ENCODE measurements at places on chromosomes 7 and 10.
A peak's percentile ranks its signal among the peaks of the same experiment; 100 is the strongest.

DNA sequence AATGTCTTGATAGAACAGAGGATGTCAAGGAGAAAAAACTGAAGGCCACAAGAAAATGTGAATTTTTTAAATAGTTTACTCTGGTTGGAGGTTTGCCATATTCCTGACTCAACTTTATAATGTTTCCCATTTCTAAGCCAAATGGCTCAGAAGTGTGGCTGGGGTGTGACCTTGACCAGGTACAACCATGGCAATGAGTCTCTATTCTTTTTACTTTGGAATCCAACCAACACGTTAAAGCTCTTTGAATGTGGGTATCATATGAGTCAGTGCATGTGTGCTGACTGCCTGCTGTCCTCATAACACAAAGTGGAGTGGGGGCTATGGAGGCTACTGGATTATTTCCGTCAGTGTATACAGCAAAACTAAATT, 33.5 kb upstream of the DLD start:
- DNase-seq: no peak

DNA sequence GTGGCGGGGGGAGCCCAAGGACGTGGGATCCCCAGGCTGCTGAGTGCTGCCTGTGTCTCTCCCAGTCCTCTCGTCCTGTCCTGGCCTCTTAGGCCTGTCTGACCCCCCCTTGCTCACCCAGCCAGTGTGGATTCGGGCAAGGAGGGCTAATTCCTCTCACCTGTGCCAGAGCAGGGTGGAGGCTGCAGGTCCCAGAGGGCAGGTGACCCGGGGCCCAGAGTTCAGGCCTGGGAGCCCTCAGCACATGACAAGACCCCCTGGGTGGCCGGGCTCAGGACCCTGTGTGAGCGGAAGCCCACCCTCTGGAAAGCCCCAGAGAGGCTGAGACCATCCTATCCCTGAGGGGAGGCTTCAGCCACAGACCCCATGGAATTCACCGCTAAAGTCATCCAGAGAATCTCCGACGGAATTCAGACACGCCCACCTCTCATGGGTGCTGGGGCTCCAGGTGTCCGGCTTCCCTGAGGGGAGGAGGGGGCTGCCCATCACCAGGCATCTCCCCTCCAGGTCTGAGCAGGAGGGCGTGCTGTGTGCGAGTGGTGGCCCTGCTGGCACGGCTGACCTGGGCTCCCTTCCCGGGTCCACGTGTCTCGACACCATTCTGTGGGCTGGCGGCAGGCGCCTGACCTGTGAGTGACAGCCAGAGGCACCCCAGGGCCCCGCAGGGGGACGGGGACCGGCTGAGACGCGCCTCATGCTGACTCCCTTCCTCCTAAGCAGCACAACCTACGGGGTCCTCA, 5.0 kb downstream of the KNDC1 start:
- no peak for DNase-seq

- DNase-seq: no peak
Measured at GRCh38 chr10:94500063-94500462, 45.5 kb upstream of the HELLS start.

DNA sequence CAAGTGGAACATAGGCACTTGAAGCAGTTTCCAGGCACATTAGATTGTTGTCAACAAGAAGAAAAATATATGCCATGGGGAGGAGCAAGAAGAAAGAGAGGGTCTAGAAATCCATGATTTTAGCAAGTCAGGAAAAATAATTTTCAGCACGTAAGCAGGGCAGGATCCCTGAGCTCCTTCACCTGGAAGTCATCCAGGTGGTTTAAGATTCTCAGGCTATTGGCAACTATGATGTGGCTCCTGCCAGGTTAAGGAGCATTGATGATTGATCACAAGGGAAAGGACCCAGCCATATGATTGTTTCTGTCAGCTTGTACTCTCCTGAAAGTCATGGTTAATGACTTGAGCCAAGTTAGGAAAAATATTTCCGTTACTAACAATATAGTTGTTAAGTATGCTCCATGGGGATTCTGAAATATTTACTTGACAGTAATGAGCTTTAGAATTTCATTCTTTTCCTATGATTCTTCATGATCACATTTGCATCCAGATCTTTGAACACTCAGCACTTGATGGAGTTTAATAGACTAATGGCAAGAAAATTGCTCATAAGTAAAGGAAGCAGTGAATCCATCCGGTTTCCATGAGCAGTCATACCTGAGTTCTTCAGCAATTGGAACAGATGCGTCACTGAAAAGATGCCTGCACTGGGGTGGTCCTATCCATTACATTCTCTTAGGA, 209.1 kb downstream of the BICC1 start:
- DNase-seq: no peak

DNA sequence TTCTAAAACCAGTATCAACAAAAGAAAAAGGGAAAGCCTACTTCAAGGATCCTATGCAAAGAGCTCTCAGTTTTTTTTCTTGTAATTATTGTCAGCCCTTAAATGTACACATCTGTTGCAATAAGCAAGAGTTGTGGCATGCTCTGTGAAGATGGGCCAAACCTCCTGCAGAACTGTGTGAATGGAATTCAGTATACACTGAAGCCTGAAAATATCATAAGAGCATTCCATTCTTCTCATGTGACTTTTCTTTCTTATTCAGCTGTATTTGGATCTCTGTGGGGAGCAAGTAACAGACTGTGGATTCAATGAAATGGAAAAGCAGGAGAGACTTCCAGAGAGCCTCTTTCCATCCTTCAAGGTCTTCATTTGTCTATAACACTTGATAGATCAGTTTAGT, 130.7 kb downstream of the SAMD9 start:
- DNase-seq: no peak

- DNase-seq: no peak
Measured at GRCh38 chr10:33945051-33945450, 610.6 kb upstream of the NRP1 start.

- DNase-seq: no peak
Measured at GRCh38 chr7:106621393-106622132, 39.4 kb downstream of the CCDC71L start.

GRCh38 chr7:13946181-13946580, 43.3 kb downstream of the ETV1 start:
- DNase-seq: no peak

GRCh38 chr7:1354661-1355567, 104.4 kb downstream of the MICALL2 start:
- DNase-seq: no peak

DNA sequence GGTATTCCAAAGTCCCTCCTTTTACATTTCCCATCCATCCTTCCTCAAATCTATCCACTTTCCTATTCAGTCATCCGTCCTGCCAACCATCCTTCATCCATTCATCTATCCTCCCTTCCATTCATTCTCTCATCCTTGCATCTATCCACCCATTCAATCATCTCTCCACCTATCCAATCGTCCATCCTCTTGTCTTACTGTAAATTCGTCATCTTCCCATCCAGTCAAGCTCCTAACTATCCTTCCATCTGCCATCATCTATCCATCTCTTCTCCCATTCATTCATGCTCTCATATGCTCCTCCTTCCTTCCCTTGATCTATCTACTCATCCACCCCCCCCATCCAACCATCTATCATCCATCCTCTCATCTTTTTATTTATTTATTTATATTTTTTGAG, 5.0 kb downstream of the CALHM3 start:
- DNase-seq: no peak

GRCh38 chr7:34902182-34902581, 135.1 kb downstream of the DPY19L1 start:
- DNase-seq: no peak

DNA sequence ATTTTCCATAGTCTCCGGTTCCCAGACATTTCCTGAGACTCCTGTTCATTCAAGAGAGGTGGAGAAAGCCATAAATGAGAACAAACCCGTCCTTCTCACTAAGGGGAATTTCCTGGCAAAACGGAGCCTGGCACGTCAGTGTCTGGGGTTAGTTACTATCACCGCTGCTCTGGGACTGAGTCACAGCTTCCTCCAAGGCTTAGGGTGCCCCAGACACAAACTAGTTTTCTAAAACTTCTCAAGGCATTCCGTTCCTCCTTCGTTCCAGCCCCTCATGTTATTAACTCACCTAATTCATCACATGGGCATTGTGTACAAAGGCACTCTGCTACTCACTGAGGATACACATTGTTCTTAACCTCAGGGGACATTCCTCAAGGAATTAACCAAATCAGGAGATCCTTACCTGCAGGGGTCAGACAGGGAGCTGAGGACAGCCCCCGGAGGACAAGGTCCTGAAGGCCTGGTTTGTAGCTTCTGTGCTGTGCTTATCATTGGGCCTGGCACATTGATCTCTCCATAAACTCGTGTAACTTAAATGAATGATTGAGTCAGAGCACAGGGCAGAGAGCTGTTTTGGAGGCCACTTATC, 103.0 kb upstream of the KLF6 start:
- peak; percentile 47 for DNase-seq

GRCh38 chr7:103068414-103069403, 5.9 kb downstream of the FBXL13 start:
- DNase-seq: no peak

DNA sequence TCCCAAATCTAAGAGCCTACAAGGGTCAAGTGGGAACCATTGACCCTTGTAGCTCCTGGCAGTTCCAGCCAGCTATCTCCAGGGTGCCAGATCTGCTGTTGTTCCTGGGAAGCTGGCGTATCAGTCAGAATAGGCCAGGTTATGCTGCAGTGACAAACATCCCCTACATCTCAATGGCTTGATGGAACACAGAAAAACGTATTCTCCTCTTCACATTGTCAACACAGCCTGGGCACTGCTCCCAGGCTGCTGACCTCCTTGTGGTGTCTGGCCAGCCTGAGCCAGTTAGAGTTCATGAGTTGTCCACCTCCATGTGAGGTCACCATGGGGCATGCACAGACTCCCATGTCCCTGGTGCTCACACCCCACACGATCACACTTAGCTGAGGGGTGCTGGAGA, 9.5 kb upstream of the TNRC18 start:
- no peak for DNase-seq
